ENCODE measurements at places on chromosomes 6 and 20.

DNA sequence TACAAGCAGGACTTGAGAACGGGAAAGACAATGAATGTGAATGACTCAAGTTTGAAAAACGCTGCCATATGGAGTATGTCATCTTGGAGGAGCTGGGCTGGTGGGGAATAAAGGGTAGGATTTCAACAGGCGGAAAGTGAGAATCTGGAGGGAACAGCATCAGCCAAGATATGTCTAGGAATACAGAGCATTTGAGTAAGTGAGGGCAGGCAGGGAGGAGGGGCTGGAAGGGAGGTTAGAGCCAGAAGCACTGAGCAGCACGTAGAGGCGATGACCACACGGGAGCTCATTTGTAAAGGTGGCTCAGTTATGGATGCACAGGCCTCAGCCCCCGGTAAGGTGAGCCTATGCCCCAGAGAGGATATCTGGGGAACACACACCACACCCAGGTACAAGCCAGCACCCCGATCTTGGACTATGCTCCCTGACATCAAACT is 115.1 kb downstream of the ZMYND8 start:
- DNase-seq: no peak

DNA sequence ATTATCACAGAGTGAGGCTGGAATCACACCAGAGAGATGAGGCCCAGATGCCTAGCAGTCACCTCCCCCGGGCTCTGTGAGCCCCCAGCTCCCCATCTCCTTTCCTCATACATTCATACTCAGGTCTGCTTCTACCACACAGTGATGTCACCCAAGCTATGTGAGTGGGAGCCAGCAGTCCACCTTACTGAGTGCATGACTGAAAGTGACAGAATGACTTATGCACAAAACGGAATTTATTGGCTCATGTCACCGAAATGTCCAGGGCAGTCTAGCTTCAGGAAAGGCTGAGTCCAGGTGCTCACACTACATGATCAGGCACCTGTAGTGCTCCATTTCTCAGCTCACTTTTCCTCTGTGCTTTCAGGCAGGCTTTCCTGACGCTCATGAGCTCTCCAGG is 36.7 kb upstream of the CCN6 start:
- no peak for DNase-seq

DNA sequence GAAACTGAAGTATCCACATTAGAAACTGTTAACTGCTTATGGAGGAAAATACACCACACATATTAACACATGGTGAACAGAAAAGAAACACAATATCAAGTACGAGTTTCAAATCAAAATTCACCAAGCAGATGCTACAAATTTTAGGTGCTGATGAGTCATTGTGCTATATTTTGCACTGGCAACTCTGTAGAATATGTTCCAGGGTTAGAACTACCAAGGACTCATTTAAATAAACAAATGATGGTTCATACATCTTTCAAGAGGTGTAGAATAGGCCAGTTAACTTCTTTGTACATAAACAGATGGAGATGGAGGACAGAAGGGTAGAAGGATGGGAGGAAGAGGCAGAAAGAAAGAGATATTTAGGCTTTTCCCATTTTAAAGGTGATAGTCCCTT is 184.9 kb downstream of the ARHGAP18 start:
- DNase-seq: peak; percentile 48

DNA sequence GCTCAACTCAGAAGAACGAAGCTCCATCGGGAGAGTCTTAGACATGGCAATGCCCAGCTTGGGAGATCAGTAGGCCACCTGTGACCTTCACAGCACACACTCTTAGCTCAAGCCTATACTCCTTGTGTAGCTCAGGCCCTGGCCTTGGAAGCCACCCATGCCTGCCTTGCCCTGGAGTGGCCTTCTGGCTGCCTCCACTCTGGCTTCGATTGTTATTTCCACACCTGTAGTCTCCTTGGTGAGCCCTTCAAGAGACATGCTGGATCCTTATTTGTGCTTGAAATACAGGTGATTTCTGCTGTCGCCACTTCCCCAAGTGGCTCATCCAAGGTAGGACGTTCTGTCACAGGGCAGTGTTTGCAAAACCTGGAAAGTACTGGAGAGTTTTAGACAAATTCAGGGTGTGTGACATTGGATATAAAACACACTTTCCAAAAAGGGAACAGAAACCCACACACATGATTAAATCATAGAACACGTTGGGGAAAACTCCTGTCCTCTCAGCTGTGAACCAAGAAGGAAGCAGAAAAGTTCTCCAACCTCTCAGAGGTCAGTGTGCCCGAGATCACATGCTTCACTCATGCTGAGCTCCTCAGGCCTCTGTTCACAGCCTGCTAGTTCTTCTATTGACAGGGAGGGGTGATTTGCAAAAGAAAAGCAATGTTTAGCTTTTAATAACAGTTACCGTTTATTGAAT is 391.8 kb downstream of the CDC5L start:
- no peak for DNase-seq

- DNase-seq: no peak
Measured at GRCh38 chr20:44464514-44464913, 11.2 kb upstream of the TTPAL start.

GRCh38 chr6:50889497-50889896 is 70.8 kb downstream of the TFAP2B start:
- DNase-seq: no peak

GRCh38 chr6:159640722-159641482 is 52.1 kb downstream of the SOD2 start:
- no peak for DNase-seq

DNA sequence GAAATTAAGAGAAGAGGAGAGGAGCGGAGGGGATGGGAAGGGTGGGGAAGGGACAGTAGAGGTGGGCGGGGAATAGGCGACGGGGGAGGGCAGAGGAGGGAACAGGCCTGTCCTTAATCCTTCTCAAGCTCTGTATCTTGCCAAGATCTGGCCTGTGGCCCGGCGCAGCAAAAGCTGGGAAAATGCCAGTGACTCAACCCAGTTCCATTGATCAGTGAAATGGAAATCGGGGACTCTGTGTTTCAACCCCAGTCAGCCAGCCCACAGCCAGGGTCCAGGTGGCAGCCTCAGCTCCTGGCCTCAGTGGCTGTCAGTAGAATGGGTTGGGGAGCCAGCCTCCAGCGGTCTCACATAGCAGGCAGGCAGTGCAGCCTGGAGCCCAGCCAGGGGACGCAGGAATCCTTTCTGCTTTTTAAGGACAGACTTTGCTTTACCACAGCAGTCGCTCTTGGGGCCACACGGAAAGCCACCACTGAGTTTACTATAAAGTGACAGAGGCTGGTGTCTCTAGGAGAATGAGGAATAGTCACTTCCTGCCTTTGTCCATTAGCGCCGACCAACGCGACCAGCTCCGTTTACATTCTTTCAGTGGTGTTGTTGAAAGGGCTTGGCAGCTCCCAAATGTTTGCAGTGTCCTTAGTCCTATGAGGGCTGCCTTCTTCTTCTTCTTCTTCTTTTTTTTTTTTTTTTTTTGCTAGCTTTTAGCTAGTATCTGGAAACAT is 128.0 kb downstream of the RIN2 start:
- no peak for DNase-seq

DNA sequence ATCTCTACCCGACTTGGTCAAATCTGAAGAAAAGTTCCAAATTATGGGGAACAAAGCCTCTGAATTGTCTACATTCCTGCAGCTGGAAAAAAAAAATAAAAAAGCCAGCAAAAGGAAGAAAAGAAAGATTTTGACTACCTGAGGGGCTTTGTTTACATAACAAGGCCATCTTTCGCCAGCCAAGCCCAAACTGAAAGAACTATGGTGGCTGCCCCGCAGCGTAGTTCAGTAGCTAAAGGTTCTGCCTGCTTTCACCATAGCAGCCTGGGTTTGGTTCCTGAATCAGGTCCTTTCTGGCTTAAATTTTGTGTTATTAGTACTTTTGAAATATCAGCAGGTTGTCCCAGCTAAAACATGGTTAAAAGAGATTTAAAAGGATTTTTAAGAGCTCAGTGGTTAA is 35.4 kb downstream of the ZNF133 start:
- no peak for DNase-seq

DNA sequence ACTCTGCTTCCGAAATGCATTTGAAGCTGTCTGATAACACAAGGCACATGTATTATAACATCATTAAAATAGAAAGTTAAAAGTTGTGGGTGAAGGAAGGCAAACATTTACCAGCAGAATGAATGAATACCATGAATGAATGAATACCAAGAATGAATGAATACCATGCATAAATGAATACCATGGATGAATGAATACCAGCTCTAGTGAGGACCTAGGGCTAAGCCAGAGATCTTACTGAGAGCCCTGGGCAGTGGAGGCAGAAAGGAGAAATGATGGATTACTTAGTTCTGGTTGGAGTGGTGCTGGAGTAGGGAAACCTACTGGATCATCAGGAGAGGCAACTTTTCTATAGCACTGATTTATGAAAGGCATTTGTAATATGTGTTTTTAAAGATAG is 998.0 kb downstream of the KIF16B start:
- DNase-seq: no peak

DNA sequence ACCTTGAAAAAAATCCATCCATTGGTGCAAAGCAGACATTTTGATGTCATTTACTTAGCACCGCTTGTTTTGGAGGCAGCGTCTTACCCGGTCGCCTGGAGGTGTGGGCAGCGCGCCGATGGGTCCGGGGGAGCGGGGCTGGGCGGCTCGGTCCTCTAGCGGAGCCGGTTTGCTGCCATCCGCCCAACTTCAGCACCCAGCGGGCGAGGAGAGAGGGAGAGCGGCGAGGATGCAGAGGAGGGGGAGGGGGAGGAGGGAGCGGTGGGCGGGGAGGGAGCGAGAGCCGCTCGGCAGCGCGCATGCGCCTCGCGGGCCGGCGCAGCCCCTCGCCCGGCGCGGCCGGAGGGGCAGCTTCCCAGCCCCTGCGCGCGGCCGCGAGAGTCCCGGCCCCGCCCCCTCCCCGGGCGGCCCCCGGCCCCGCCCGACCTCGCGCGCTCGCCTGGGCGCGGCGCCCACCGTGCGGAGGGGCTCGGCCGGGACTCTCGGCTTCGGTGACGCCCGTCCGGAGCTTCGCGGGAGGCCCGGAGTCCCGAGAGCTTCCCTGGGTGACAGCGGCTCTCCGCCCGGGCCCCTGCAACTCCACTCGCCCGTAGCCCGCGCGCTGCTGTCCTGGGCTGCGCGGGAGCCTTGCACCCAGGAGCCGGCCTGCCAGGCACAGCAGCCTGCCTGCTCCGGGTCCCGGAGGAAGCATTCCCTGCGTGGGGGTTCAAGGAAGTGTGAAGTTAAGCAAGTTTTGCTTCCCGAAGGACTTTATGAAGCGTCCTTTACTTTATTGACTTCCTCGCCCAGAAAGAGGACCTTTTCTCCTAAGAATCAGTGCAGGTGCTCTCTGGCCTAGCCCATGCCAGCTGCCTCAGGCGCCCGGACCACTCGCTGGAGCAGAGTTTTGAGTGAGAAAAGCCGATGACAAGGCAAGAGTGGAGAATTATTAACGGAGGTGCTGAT is at the start of gene RGS17:
TSS of gene RGS17 (minus strand) at position 246 of the 945 bp plus-strand sequence. CDS start 87,264 bp downstream, outside the sequence.
- peak; percentile 99 for DNase-seq

- DNase-seq: no peak
Measured at GRCh38 chr6:424741-425417, 33.3 kb downstream of the IRF4 start.

GRCh38 chr6:112253841-112254816 is at the start of gene LAMA4:
TSS of gene LAMA4 (minus strand) at chr6:112254567. CDS start at chr6:112254150, 417 bp downstream.
- DNase-seq: peak; percentile 85

DNA sequence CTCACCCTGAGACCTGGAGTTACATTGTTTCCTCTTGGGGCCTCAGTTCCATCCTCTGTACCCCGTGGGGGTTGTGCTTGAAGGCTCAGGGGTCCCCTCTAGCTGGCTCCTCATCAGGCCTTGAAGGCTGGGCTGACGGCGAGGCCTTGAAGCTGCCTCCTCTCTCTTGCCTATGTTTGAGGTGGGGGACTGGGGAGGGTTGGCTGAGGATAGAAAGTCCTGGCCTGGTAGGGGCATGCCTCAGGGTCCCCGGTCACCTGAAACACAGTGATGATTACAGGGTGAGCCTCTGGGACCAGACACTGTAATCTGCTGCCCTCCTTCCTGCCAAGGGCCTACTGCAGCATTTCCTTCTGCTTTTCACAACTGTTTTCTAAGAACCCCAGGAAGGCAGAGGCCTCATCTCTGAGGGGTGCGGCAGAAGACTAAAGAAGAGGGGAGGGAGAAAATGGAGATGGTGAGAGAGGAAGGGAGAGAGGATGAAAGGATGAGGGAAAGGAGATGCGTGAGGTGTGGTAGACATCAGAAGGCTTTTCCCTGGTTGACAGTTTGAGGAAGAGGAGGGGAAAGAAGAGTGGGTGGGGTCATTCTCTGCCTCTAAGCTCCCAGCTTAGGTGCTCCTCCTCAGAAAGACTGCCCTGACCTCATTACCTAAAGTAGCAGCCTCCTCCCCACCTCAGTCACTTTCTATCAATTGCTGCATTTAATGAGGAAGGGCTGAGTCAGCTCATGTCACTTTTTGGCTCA is 29.7 kb downstream of the VEGFA start:
- no peak for DNase-seq

DNA sequence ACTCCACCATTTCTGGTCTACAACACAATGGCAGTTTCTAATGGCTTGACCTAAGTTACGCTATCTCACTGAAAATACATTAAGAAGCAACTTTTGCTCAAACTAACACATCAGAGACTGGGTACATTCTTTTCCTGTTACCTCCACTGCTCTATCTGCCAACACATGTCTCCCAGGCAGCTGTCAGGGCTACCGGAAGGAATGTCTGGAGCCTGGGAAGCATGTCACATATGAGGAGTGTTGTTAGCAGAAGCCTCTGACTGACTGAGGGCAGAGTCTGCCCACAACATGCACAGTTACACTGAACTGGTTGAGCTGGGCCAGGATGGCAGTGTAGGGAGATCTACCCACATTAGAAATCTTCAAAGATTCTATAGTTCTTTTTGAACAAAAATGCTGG is 264.5 kb downstream of the KIF16B start:
- DNase-seq: no peak

- no peak for DNase-seq
Measured at GRCh38 chr20:56245761-56246160, 2.8 kb upstream of the MC3R start.

DNA sequence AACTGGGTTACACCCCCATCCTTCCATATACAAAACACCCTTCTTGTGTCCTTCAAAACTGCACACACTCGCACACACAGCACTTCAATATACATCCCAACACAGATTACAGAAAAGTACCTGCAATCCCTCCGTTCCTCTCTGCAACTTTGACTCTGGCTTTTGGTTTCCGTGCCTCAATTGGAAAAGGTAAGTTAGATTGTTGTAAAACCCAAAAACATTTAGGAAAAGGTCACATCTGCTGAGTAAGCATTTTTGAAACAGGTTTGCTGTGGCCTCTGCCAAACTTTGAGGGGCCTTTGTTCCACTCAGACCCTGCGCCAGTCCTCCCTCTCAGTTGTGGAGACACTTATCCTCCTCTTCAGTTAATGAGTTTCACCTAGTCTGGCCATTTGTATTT is 4.2 kb downstream of the NKX2-4 start:
- peak; percentile 67 for DNase-seq

All from osteoblast (primary cell).